Stimulated activated CD8-positive, alpha-beta memory T cell treated with anti-CD3 and anti-CD28 coated beads, Interleukin-7, amount 100 ng/mL, for 1 hour (primary cell): ENCODE measurements at places on chromosomes 12 and 14.

DNA sequence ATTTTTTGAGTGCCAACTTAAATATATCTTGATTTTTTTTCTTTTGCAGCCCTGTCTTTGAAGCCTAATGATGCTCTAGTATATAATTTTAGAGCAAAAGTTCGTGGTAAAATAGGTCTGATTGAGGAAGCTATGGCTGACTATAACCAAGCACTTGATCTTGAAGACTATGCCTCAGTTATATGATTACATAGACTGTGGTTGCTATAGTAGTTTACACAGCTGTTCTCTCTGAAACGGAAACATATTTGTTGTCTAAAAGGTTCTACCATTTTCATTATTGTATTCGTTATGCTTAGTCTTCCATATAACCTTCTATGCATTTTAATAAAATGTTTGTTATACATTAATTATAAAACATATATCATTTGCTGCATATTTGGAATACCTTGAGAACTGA, 246.7 kb downstream of the TTC6 start:
- DNase-seq, result no peak

DNA sequence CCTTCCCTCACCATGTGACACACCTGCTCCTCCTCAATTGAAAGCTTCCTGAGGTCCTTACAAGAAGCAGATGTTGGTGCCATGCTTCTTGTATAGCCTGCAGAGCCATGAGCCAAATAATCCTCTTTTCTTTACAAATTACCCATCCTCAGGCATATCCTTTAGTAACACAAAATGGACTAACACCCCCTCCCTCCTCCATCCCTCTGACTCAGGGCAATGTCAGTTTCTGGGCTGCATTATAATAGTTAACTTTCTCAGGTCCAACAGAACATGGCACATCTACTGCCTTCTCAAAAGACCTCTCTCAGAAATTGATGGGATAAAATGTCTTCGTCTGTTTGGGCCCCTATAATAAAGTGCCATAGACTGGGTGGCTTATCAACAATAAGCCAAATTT, 287.0 kb downstream of the DPF3 start:
- DNase-seq, result no peak

- no peak for DNase-seq
These were observed 187.3 kb upstream of the EGLN3 start for GRCh38 chr14:34138175-34138574.

DNA sequence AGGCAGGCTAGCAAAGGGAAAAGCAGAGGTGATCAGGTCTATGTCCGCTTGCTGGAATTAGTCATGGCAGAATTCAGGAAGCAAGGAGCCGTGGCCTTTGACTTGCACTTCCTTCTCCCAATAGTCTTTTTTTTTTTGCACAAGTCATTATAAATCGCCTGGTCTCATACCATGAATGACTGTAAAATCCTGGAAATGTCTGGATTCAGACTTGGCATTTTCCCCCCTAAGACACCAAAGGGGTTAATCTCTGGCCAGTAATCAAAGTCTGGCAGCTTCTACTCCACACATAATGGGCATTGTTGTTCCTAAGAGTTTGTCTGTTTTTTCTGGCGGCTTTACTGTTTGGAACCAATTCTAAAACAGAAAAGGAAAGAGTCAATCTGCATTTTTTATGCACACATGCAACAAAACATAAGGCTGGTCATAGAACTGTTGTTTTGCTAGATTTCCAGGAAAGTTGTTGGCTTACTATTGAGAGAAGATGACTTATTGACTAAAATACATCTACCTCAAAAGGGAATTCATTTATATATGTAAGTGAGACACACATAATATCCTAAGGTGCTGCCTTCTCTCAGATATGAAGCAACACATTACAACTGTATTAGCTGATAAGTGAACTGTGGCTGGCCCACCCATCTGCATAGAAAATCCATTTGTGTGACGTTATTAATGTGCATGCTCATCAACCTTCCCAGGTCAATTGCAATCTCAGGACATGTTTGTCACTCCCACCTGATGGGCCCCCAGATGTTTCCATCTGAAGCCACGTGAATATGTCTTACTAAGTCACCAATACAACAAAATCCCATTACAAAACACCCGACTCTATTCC, 157.3 kb downstream of the BTG1 start:
- no peak for DNase-seq

- no peak for DNase-seq
These were observed 40.9 kb upstream of the A2ML1 start for GRCh38 chr12:8781381-8782127.

GRCh38 chr12:11904124-11904523, 166.6 kb upstream of the BCL2L14 start:
- no peak for DNase-seq

GRCh38 chr12:112979041-112979680, 842 bp downstream of the OAS2 start:
- no peak for DNase-seq

DNA sequence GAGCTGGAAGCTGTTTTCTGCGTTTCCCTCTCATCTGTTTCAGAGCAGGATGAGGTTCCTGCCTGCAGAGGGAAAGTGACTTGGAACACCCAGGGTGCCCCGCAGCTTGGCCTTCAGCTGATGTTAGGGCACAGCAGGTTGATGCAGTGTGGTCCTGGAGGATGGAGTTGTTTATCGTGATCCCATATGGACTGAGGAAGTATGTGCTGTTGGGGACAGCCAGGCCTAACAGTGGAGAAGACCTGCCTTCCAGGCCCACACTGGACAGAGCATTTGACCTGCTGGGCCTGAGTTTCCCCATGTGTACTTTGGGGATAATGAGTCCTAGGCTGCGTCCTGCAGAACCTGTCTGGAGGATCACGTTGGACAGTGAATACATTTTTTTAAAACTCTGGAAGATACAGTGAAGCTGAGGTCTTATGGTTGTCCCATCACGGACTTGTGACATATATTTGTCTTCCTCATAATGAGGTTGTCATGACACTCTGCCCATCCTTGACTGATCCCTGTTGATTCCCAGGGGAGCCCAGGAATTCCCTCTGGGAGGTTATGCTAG, 12.8 kb downstream of the SERPINA1 start:
- no peak for DNase-seq

DNA sequence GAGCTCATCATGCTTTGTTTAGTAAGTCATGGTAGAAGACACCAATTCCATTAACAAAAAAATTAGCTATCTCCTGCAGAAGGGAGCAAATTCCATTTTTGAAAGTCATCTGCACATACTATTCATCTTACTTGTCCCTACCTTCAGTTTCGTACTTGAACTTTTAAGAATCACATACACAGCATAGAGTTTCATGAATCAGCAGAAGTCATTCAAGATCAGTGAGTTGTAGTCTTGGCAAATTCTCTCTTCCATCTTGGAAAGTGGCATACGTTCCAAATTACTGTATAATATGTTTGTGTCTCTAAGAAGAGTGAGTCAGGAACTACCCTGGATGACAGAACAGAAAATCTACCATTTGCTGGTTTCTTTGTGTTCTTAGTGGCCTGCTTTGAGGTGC, 14.1 kb downstream of the VRK1 start:
- no peak for DNase-seq

DNA sequence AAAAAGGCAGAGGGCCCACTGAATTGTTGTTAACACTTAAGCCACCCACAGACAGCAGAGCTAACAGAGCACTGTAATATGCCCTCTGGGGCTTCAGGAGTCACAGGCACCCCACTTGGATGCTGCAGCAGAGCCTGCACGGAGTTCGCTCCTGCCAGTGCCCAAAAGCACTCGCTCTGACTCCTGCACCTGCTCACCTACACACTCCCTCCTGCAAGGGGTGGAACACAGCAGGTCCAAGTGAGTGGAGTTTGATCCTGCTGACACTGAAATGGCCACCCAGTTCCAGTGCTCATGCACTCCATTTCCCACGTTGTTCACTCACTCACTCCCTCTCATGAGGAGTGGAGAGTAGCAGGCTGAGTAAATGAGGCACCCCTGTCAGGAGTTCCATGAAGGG, 68.8 kb downstream of the OSBPL8 start:
- DNase-seq, result no peak

- DNase-seq, result no peak
These were observed 53.9 kb upstream of the PTPRB start for GRCh38 chr12:70691018-70691672.

DNA sequence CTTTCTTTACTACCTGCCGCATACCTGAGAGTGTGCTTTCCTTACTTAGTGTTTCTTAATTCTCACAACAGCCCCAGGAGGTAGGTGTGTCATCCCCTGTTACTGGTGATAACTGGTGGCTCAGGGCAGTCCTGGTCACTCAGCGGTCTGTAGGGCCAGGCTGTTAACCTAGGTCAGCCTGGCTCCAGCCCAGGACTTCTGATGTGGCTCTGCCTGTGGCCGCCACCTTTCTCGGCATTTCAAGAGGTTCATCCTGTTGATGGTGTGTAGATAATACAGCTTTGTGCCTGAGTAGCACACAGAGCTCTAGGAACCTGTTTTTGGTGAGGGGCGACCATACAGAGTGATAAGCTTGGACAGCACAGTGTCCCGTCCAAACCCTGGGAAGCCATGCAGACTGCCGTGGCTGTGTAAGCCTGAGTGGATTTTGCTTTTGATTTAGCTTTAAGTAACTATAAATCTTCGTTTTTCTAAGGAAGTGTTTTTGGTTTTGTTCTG, 11.9 kb upstream of the DNAH10 start:
- DNase-seq, result no peak

DNA sequence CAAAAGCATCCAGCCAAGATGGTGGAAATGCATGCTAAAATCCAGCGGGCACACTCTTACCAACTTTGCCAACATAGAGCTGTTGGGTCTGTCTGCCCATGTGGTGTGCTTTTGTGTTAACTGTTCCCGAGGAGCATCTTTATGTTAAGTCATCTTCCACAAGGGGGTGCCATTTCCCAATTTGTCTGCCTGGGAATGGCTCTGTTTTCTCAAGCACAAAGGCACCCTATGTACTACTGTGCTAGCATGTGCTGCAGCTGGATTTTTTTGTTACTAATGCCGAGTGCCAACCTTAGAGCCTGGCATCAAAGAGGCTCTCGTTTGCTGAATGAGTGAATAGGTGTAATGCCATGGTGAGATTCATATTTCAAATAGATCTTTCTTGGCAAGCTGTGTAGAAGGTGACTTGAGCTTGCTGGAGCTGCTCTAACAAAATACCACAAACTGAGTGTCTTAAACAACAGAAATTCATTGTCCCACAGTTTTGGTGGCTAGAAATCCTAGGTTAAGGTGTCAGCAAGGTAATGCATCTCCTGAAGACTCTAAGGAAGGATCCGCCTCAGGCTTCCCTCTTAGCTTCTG, 74.3 kb downstream of the TRHDE start:
- DNase-seq, result no peak

DNA sequence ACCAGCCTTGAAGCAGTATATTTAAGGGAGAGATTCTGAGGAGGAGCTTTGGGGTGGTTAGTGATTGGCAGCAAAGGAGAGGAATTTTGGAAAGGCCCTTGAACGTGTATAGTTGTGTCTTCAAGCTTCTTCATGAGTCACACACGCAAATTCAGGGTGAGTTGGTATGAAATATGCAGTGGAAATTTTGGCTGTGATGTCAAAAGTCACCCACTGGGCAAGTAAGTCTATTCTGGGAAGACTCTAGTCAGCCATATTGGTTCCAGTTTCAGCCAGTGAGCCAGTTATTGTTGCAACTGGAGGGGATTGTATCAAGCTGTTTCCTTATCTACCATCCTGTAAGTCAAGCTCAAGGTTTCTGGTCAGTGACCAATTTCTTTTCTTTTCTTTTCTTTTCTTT, 32.0 kb upstream of the VASH1 start:
- no peak for DNase-seq
